ENCODE measurements at places on chromosomes 12 and 14.

DNA sequence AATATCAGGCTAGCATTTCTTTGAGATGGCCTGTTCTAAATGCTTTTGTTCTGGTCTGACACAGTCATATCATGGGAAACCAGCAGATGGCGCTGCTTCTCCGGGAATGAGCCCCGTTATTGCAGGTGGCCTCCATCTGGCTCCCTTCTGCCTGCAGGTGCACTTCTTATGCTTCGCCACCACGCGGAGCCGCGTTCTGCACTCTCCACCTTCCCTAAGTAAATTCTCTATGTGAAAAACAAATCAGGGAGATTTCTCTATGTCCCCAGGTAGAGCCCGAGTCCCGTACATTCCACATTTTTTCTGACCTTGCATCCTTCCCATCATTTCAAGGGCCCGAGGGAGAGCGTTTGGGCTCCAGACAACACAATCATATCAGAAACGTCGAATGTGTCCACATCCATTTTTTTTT lies 26.2 kb downstream of the GLRX5 start:
- DNase-seq, result peak; percentile 94

- no peak for DNase-seq
These were observed 33.9 kb downstream of the CCDC177 start for GRCh38 chr14:69540654-69541335.

DNA sequence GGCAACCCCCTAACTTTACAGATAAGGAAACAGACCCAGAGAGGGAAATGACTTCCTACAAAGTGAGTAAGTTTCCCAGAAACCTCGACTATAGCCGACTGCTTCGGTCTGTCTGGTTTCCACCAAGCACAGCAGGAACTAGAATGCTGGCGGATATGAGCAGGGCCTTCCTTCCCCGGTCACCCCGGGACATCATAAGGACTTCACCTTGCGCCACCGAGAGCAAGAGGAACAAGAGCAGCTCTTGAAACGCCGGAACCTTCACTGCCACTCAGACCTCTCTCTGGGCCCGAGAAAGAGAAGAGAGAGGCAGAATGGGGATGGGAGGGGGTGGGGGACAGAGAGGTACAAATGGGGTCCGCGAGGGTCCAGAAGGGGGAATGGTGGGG lies 29.4 kb upstream of the GPR68 start:
- no peak for DNase-seq

- no peak for DNase-seq
These were observed 4.2 kb downstream of the GSTZ1 start for GRCh38 chr14:77324816-77325745.

DNA sequence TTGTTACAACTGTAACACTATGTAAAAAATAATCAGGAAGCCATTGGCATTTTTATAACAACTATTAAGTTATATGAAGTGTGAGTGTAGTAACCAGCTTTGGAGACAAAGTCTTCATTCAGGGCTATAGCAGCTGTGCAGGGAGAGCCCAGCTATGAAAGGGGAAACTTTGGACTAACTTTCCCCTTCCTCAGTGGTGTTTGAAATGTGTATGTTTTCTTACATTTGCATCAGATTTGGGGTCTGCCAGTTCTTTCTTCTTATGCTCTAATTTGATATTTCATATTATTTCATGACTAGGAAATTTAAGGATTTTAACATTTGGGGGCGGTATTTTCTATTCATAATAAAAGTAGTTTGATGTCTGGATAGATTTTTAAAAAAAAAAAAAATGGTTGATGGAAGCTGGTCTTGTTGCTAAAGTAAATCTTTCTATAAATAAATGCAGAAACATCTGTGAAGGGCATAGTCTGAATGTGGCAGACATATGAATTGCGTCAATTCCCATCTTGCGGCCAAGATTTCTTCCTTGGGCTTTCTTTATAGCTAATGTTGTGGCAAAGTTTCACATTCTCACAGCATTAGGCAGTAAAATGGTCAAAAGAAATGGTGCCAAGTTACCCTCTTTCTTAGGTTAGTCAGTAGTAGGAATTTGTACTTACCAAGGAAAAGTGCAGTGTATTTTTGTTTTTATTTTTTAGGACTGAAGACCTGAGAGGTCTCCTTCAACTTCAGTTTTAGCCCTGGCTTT lies 35.6 kb downstream of the RASSF8 start:
- DNase-seq, result no peak

GRCh38 chr14:69701291-69701690 lies 65.7 kb upstream of the SRSF5 start:
- no peak for DNase-seq

DNA sequence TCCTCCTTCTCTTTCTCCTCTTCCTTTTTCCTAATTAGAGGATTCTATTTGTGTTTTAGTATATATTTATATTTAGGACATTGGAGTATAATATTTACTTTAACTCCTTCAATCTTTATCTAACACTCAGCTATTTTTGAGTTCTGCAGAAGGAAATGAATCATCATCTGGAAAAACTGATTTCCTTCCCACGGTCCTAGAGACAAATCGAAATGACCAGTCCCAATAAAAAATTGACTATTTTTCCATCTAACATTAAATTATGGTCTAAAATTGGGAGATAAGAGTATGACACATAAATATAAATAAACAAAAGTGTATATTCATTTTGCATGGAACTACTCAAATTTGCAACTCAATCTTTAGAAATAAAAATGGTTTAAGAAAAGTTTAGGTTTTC lies 167.4 kb downstream of the TMTC3 start:
- DNase-seq, result no peak

DNA sequence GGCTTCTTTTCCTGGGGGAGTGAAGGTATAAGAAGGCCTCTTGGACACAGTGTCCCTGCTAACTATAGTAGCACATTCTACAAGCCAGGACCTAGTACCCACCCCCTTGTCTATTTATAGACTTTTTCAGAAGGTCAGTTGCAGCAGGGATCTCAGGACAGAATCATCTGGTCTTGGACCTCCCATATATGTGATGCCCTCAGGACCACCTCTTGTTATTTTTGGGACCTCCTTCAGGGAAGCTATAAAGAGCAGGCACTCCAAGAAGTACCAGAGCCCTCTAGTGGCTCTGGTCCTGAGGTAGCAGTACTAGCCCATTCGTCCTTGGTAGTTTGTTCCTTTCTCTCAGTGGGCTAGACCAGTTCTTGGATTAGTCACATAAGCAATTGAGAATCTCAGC lies 4.3 kb downstream of the COQ10A start:
- DNase-seq, result no peak

DNA sequence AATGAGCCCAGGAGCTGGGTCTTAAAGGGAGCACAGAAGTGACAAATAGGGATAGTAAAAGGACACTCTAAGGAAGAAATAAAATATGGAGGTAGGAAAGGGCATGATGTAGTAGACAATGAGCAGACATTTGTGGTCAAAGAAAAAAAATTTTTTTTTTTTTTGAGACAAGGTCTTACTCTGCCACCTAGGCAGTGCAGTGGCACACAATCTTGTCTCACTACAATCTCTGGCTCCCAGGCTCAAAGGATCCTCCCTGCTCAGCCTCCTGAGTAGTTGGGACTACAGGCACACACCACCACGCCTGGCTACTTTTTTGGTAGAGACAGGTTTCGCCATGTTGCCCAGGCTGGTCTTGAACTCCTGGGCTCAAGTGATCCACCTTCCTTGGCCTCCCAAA lies 8.5 kb downstream of the FKBP3 start:
- no peak for DNase-seq

GRCh38 chr14:72686101-72686500 lies 207.8 kb downstream of the DPF3 start:
- no peak for DNase-seq

DNA sequence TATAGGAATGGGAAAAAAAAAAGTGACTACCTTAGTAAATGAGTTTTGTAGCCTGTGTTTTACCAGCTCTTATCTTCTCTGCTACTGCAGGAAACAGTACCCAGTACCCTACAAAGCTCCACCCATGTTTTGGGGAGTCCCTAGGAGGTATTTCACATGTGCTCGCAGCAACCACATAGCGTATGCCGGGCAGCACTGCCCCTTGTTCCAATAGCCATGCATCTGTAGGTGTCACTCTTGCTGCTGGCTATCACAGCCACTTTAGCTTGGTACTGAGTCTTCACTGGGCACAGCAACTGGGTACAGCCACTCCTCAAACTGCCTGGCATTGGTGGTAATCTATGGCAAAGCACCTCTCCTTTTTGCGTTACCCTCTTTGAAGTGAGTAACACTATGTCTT lies 2.0 kb upstream of the MDM1 start:
- no peak for DNase-seq

GRCh38 chr12:132634411-132634990 lies 15.9 kb downstream of the P2RX2 start:
- no peak for DNase-seq

- DNase-seq, result no peak
These were observed 159.4 kb upstream of the PLEKHG7 start for GRCh38 chr12:92543359-92543758.

DNA sequence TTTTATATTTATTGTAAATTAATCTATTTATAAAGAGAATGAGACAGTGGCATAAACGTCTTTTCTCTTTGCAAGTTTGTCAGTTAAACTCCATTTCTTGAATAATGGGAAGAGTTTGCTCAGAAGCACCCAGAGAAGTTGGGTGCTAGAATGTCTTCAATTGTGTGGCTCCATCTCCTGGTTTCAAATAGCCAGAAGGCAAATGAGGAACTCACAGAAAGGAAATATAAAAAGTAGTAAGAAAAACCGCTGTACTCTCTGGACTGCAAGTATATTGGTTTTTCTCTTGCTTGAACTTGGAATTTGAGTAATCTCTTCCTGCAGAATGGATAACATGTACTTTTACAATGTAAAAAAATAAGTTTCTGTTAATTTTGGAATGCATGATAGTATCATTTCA lies 217.5 kb downstream of the DPY19L2 start:
- DNase-seq, result no peak

- DNase-seq, result no peak
These were observed 192.2 kb upstream of the PELI2 start for GRCh38 chr14:55926007-55926406.

DNA sequence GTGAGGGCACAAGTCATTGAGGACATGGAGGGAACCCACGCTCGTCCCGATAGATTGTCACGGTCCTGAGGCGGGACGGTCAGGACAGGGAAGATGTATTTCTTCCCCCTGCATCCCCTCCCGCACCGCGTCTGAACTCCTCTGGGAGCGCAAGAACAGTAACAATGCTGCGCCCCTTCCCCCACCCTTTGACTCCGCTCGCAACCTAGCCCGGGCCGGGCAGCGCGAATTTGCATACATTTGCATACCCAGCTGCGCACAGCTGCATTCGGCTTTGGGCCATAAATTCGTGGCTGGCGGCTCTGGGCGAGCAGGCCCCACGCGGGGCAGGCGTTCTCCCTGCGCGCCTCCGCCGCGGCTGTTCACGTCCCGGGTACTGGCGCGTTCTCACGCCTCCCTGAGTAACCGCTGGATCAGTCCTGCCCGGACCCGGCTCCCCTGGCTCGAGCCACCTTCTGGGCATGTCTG lies 29.0 kb upstream of the SMUG1 start:
- DNase-seq, result no peak

- DNase-seq, result no peak
These were observed 42.1 kb downstream of the MGST1 start for GRCh38 chr12:16389594-16389993.

GRCh38 chr14:71764701-71765382 lies 167.4 kb upstream of the RGS6 start:
- no peak for DNase-seq

DNA sequence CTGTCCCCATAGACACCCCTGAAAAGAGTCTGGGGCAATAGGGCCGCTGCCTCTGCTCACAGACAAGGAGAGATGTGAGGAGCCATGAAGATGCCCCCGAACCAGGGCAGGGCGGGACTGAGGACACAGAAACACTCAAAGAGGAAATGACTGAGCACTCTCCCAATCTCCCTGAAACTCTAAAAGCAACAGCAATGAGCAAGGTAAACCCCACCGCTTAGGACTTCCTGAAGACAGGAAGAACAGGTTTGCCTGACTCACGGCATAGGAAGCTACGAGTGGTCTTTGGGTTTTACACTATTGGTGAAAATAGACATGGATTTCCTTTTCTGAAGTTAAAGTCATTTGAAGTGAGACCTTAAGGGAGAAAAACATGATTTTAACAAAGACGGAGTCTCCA lies 32.5 kb downstream of the STX2 start:
- DNase-seq, result no peak

GRCh38 chr12:105507311-105508038 lies 177.0 kb downstream of the C12orf75 start:
- no peak for DNase-seq
